HCEC 1CT (cell line): ENCODE measurements at places on chromosomes 6 and 20.

DNA sequence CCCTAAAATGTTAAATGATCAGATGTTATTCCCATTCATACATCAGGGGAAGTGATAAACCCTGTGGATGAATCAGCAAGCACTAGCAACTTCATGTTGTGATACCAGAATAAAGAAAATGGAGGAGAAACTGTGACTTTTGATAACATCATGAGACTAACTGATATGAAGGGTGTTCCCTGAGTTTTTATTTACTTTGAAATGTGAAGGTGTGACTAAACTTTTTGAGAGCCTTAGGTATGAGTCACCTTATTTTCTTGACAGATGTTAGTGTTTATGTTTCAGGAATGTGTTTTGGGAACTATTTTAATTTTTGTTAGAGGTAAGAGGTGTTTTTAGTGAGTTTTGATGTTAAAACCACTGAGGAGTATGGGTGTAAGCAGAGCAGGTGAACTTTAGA, 4.4 kb downstream of the PARD6B start:
- DNase-seq, result peak; percentile 29

DNA sequence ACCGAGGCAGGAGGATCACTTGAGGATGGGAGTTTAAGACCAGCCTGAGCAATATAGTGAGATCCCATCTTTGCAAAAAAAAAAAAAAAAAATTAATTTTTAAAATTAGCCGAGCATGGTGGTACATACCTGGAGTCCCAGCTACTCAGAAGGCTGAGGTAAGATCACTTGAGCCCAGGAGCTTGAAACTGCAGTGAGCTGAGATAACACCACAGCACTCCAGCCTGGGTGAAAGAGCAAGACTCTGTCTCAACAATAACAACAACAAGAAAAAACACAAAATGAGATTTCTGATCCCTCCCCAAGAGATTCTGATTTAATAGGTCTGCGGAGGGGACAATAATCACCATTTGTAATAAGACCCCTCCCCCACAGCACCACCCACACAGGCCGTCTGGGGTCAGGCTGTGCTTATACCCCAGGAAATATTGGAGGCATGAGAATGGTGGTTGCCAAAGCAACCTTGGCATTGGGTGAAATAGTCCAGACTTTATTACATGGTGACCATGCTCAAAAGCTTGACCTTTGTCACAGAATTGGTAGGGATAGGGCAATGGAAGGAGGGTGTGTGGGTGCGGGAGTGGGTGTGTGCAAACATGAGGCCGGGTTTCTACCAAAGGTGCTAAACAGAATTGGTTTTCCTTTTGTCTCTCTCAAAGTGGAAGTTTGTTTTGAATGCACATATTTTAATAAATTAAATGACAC, 24.4 kb upstream of the ADTRP start:
- no peak for DNase-seq

DNA sequence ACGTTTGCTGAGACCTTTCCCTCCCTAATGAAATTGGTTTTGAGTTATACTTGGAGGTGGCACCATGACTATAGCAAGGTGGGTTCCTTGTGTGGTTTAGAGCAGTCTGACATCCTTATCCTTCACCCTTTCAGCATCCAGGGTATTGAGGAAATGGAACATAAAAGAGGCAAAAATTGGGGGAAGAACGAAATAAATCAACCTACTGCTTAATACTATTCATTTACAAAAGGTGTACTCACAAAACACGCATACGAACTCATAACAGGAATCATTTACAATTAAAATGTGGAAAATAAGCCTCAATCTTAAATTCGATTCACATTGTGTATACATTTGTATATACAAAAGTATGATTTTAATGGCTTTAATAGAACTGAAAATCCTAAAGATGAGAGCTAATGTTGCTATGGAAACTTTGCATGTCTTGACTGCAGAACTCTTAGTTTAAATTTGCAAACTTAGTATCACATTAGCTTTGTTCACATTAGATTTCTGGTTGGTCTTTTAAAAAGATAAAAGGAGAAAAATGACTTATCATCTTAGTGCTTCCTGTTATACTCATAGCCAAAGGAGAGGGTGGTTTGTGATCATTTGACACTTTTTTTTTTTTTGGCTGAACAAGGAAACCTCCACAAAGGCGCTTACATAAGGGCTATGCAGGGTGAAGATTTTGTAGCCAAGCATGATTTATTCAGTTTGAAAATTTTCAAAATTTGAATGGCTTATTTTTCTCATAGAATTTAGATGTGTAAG, 76.1 kb upstream of the ATXN1 start:
- DNase-seq, result no peak

DNA sequence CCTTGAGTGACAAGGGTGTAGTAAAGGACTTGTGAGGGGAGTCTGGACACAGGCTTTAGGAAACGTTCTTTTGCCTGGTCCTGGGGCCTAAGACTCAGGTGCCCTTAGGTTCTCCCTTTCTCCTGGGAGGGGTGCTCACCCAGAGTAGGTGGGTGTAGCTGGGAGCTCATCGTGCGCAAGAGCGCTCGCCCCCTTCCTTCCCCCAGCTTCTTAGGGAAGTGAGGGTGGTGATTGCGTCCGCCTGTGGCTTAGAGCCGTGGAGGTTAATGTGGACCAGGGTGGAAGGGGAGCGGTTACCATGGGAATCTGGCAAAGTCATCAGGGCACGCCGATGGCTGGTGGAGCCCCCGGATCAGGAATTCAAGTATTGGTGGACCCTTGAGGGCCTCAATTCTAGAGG, 3.3 kb upstream of the AARS2 start:
- DNase-seq, result no peak

- DNase-seq, result no peak
These were observed 55.6 kb upstream of the MPC1 start for GRCh38 chr6:166438211-166438861.
